ENCODE measurements at places on chromosomes 12 and 14.

- no peak for DNase-seq
Measured at GRCh38 chr14:35387219-35387618, 17.3 kb downstream of the NFKBIA start.

- no peak for DNase-seq
Measured at GRCh38 chr12:94308612-94309011, 151.1 kb downstream of the CEP83 start.

DNA sequence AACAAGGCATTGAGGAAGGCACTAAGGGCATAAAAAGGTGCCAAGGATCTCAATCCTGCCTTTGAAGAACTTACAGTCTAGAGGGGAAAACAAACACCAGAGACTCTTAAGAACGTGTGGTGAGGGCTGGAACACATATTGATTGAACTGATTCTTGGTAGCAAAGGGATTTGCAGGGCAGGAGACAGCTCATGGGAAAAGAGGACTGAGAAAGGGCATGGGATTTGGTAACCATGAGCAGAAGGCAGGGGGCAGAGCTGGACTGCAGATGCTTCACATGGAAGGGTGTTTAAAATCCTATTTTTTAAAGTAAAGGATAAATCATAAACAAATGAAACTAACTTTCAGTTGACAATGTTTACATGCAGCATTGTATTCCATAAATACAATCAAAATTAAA lies 203.1 kb downstream of the ITPR2 start:
- no peak for DNase-seq

DNA sequence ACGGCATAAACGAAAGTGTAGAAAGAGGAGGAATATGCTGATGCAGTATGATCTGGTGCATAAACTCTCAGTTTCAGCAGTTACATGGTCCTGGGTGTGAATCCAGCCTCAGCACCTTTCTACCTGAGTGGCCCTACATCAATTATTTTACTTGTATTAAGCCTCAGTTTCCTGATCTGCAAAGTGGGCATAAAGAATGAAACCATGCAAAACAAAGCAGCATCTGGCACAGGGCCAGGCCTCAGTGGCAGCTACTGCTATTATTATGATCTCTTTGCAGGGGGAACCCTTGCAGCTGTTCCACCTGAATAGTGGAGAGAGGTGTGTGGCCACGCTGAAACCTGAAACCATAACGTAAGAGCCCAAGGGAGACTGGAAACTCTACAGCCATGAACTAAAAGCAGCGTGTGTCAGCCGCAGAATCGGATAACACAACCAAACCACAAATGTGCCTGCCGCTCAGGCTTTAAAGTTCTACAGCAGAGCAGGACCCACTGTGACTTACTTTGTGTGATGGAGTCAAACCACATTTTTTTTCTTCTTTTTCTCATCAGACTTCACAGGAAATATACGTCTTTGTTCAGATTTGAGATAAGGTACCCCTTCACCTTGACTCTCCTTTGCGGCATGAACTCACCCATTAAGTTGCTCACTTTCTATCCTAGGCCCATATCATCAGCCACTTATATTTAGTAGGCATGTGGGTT lies 29.2 kb upstream of the FOS start:
- peak; percentile 66 for DNase-seq

DNA sequence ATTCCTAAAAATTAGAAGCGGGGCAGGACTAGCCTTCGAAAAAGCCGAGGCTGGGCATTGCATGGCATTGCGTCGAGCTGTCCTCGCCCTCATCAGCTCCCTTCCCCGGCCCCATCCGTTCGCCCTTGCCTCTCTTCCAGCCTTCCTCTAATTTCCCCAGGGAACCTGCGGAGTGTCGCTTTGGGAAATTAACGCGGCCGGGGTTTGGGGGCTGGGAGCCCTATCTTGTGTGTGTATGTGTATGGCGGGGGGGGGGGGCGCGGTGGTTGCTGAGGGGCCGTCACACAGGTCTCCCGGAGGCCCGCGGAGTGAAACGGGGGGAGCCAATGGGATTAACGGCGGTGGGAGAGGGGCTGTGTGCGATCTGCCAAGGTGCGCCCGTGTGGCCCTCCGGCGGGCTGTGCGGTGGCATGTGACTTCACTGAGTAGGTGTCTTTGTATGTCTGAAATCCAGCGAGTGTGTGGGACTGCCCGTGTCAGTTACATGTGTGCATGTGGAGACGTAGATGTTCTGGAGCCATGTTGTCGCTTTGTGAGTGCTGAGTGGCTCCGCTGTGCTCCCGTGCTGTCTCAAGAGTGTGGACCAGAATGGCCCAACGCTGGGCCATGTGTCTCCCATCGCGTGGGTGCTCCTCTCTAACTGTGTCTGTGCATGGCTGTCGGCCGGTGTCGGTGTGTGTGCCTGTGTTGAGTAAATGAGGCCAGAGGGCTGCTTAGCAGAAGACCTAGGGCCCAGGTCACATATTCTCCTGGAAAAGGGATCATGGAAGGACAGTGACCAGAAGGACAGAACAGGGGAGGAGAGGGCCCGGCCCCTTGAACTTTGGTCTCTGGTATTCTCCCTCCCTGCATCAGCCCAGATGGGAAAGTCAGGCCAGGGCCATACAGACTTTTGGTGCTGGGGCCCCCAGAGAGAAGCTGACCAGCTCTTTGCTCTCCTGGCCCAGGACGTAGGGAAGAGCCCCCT lies 1.5 kb downstream of the PTMS start:
- DNase-seq = no peak

DNA sequence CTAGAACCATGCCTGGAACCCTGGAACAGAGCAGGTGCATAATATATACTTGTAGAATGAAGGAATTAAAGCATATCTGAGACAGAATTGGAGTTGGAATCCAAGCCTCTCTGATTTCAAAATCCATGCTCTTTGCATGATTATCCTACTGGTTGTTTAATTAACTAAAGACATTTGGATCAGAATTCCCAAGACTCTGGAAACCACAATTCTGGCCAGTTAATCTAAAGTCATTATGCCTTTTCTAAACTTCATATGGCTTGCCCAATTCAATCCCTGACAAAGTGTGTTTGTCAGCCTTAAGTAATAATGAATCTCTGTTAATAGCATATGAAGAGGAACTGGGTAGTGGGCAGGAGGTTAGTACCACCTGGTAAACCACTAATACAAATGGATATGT lies 422.6 kb downstream of the ATP23 start:
- no peak for DNase-seq

DNA sequence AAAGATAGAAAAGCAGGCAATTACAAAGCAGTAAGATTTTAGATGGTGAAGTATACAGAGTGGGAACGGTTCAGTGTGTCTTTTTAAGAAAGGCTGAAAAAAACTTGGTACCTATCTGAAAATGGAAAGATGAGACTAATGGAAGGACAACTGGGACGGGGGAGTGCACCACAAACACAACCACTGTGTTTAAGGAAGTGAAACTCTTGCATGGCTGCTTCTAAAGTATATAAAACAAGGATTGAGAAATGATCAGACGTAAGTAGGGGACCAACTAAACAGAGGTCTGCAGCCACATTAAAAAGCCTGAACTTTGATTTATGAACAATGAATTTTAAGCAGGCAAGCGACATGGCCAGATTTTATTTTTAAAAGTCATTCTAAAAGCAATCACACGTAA lies 328.6 kb downstream of the MDGA2 start:
- DNase-seq = no peak

GRCh38 chr12:117036547-117036946 lies 62.7 kb downstream of the TESC start:
- DNase-seq = no peak

Measured in stimulated activated CD8-positive, alpha-beta memory T cell treated with anti-CD3 and anti-CD28 coated beads, Interleukin-4, amount 100 ng/mL, for 4 hours (primary cell).